T-helper 22 cell (primary cell): ENCODE measurements at places on chromosomes 16 and 17.

DNA sequence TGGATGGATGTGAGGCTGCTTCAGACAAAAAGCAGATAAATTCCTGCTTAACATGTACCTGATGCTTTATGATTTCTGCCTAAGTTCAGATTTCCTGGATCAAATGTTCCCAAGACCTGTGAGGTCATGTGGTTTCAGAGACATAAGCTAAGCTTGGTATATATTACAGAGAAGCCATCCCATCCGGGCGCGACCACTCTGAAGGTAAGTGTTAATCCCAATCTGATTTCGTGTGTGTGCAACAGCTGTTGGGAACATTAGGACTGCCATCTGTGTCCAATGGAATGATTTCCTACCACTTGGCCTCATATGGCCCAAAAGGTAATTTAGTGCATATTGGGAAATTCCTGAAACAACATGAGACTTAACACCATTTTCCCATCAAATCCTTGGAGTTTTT is 199.1 kb downstream of the HS3ST3B1 start:
- no peak for DNase-seq

DNA sequence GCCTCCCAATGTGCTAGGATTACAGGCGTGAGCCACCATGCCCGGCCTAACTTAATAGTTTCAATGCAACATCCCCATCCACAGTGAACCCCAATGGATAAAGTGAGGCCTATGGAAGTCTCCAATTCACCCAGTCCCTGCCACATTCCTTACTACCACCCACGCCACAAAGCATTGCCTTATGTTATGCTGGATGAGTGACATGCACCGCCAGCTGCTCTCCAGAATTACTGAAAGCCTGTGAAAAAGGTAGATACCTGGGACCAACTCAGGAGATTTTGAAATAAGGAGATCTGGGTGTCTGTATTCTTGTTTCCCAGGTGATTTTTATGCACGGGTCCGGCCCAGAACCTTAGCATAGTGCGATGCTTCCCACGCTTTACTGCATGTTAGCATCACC is 16.9 kb upstream of the GAS7 start:
- DNase-seq, result no peak

DNA sequence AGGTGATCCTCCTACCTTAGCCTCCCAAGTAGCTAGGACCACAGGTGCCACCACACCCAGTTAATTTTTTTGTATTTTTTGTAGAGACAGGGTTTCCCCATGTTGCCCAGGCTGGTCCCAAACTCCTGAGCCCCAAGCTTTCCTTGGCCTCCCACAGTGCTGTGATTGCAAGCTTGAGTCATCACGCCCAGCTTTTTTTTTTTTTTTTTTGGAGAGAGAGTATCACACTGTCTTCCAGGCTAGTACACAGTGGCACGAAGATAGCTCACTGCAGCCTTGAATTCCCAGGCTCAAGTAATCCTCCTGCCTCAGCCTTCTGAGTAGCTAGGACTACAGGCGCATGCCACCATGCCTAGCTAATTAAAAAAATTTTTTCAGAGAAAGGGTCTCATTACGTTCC is 27.2 kb downstream of the HEATR9 start:
- DNase-seq, result no peak

- no peak for DNase-seq
These were observed 22.4 kb downstream of the CPD start for GRCh38 chr17:30401097-30401496.

- no peak for DNase-seq
These were observed 8.6 kb downstream of the USP32 start for GRCh38 chr17:60383379-60383778.

- DNase-seq, result no peak
These were observed 323.6 kb downstream of the C16orf95 start for GRCh38 chr16:86993426-86994110.

DNA sequence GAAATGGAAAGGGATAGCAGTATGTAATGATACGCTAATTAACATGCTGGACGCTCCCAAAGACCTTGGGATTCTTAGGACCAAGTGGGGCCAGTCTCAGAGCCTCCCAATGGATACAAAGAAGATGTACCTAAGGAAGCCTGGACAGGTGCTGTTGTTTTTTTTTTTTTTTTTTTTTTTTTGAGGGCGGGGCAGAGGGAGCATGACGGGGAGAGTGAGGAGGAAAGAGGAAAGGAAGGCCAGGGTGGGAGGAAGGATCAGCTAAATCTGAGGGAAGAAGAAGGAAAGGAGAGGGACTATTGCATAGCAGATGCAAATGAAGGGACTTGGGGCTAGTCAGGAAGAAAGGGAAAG is 2.5 kb downstream of the VAMP2 start:
- no peak for DNase-seq

GRCh38 chr17:34493917-34494316 is 85.5 kb upstream of the TMEM132E start:
- DNase-seq, result no peak

- no peak for DNase-seq
These were observed 7.8 kb downstream of the ATP2A3 start for GRCh38 chr17:3956327-3956957.

- DNase-seq, result no peak
These were observed 35.4 kb upstream of the ADGRG1 start for GRCh38 chr16:57593021-57593420.

DNA sequence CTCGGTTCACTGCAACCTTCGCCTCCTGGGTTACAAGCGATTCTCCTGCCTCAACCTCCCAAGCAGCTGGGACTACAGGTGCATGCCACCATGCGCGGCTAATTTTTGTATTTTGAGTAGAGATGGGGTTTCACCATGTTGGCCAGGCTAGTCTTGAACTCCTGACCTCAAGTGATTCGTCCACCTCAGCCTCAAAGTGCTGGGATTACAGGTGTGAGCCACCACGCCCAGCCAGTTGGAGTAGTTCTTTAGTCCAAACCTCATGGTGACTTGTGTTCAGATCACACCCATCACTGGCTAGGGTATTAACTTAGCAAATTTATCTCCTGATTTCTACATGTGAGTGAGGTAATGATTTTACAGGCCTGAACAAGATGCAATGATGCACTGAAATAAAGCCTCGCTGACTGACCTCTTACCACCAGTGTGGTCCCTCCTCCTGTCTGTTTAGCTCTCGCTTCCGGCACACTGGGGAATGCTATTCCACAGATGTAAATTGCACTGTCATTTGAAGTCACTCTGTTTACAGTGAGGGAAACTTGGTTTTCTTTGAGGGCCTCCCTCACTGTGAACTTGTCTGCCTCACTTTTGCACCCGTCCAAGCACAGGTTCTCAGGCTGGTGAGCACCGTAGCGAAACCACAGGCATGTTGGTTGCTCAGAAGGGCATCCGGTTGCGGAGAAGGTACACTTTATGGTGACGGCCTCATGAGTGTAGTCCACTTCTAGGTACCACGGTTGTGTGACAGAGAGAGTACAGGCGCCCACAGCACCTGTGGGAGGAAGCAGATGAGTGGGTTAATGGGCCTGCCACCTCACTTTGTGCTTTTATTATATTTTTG is 5.5 kb downstream of the IGSF6 start:
- DNase-seq, result peak; percentile 64

GRCh38 chr17:71899317-71899716 is 221.5 kb upstream of the SOX9 start:
- no peak for DNase-seq

- DNase-seq, result no peak
These were observed 1.8 kb downstream of the KCNJ16 start for GRCh38 chr17:70076831-70077230.

DNA sequence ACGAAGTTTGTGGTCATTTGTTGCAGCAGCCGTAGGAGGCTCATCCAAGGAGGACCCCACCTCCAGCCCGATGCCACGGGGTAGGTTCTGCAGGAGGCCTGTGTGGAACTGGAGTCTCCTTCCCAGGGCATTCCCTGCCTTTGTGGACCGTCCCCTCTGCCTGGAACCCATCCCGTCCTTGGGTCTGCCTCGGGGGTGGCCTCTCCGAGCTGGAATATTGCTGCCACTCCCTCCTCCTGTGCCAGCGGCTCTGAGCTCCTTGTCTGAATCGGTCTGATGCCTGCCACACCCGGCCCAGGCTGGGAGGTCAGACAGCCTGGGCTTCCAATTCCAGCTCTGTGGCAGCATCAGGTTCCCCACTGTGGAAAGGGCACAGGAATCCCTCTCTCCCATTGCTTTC is 18.8 kb downstream of the DOC2B start:
- DNase-seq, result no peak

GRCh38 chr16:24688359-24688758 is 41.1 kb upstream of the TNRC6A start:
- DNase-seq, result no peak

DNA sequence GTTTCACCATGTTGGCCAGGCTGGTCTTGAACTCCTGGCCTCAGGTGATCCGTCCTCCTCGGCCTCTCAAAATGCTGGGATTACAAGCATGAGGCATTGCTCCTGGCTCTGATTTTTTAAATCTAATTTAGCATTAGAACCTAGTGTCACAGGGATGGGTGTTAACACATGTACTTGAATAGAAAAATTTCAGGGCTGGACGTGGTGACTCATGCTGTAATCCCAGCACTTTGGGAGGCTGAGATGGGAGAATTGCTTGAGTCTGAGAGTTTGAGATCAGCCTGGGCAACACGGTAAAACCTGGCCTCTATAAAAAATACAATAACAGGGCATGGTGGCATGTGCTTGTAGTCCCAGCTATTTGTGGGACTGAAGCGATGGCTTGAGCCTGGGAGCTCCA is 6.0 kb upstream of the RNF135 start:
- DNase-seq, result no peak

- DNase-seq, result no peak
These were observed 34.1 kb downstream of the TK2 start for GRCh38 chr16:66515596-66516508.

GRCh38 chr16:11224096-11224893 is 31.7 kb downstream of the SOCS1 start:
- DNase-seq, result peak; percentile 17

DNA sequence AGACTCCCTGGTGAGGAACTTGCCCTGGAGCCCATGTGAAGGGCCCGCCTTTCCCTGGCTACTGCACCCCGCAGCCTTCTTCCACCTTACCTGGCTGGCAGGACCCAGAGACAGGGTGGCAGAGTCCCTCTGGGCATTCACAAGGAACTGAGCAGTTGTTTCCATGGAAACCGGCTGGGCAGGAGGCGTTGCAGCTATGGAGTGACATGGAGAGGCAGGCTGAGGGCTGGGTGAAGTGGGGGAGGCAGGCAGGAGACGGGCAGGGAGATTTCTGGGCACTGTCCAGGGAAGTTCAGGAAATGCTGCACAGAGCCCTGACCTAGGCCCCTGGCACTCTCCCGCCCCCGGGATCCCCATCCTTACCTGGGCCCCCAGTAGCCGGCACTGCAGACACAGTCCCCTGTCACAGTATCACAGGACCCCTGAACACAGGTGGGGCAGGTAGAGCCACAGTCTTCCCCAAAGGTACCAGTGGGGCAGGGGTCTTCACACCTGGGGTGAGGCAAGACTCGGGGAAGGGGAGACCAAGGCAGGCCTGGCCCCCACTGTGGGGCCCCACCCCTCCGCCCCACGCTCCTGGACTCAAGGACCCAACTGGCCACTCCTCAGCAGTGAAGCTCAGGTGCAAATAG is 5.9 kb downstream of the SCARF1 start:
- DNase-seq, result no peak

DNA sequence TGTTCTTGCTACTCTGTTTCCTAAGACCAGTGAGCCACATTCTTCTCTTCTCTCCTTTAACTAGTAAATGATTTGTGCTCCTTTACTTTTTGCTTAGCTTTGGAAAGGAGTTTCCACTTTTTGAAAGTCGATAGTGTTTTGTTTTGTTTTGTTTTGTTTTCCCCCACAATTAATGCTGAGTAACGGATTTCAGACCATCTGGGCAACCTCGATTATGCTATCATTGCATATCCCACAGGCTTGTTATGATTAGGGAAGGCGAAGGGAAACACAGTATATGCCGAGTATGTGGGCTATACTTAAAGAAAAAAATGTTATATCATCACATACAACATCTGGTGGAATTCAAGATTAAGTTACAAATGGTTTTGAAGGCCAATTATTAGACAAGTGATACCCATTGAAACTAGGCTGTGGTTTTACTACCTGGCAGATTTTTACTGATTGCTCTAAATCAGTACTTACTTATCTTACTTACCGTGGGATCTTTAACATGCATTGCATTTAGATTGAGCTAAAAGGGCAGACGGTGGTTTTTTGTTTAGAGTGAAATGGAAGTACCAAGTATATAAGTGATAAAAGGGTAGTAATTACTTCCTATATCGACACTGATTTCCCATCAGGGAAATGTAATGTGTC is 361.3 kb upstream of the SOX9 start:
- DNase-seq, result no peak

DNA sequence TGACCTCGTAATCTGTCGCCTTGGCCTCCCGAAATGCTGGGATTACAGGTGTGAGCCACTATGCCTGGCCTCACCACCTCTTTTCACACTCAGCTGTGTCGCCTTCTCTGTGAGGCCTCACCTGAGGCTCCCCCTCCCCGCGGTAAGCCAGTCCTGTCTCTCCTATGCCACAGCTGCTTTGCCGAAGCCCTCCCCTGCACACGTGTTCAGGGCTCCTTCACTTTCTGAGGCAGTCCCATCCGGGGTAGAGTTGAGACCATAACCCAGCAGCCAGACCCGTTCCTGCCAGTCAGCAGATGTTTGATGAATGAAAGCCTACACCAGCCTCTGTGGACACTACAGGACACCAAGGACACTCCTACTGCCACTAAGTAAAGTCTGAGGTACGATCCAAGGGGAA is 10.6 kb downstream of the USP7 start:
- no peak for DNase-seq
